Nephron progenitor cell (in vitro differentiated cells): ENCODE measurements at places on chromosomes 12 and 14.

GRCh38 chr12:117986705-117987469 lies 18.1 kb upstream of the KSR2 start:
- no peak for DNase-seq

- no peak for DNase-seq
Measured at GRCh38 chr12:69653703-69654102, 43.0 kb upstream of the LRRC10 start.

- DNase-seq = no peak
Measured at GRCh38 chr12:92088805-92089204, 56.8 kb downstream of the BTG1 start.

DNA sequence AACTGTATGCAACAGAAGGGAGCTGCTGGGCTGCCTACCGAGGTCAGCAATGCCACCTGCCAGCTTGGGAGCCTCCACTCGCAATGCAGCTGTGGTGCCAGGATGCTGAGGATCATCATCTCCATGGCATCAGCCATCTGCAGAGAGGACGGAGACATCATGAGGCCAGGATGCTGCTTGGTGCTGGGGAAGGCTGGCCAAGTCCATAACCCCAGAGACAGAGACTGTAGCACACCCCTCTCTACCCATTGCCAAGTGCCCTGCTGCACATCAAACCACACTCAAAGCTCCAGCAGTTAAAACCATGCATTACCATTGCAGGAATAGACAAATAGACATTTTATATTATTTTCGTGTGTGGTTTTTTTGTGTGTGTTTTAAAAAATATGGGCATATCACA lies 43.5 kb downstream of the SVOP start:
- no peak for DNase-seq

DNA sequence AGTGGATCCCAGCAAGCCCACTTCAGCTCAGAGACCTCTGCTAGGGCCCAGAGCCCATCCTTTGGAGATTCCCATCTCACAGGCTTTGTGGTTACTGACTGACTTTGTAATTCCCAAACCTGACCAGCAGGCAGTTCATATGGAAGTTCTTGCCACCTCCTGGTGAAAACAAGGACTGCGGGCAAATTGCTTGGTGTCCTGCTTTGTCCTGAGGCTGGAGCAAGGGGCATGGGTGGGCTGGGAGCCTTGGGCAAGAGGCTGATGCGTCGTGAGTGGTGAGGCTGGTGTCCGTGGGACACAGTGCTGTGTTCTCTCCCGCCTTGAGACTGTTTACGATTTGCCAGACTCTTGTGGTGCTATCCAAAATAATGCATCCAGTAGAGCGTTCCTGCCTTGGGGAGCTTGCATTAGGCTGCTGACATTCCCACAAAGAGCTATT lies 91.0 kb downstream of the LRRC74A start:
- peak; percentile 67 for DNase-seq

DNA sequence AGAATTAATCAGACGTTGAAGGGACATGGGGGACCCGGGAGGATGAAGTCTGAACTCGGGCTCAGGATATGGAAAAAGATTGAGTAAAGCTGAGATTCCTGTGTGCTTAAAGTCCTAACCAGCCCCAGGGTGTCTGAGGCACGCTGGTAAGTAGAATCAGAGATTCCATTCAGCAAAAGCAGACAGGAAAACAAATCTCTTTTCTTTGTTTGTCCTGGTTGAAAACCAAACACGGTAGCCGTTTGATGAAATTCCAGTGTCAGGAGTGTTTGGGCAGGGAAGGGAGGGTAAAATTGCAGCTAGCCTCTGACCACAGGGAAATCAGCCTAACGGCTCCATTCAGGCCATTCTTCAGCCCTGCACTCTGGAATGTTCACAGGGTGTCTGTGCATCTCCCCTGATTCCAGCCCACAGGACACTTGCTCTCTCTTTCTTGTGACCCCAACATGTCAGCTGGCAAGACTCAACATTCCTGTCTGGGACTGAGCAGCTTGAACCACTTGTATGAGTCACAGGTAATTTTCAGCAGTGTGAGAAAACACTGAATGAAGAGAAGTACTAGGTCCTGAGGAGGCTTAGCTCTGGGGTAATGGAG lies 31.0 kb downstream of the NINJ2 start:
- no peak for DNase-seq

DNA sequence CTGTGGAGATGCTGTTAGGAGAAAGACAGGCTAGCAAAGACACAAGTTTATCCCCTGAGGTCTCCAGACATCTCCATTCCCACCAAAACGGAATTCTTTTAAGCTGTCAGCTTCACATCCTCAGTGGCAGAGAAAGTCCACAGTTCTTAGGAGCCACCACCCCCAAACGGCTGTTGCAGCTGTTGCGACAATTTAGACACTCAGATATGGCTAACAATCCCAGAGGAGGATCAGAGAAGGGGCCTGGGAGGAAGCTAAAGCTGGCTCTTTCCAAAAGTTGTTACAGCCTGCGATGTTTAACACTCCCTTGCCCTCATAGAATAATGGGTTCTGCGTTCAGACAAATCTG lies 1.9 kb upstream of the ATP5MC2 start:
- DNase-seq = no peak

GRCh38 chr14:56805201-56805991 lies 4.9 kb downstream of the OTX2 start:
- no peak for DNase-seq

DNA sequence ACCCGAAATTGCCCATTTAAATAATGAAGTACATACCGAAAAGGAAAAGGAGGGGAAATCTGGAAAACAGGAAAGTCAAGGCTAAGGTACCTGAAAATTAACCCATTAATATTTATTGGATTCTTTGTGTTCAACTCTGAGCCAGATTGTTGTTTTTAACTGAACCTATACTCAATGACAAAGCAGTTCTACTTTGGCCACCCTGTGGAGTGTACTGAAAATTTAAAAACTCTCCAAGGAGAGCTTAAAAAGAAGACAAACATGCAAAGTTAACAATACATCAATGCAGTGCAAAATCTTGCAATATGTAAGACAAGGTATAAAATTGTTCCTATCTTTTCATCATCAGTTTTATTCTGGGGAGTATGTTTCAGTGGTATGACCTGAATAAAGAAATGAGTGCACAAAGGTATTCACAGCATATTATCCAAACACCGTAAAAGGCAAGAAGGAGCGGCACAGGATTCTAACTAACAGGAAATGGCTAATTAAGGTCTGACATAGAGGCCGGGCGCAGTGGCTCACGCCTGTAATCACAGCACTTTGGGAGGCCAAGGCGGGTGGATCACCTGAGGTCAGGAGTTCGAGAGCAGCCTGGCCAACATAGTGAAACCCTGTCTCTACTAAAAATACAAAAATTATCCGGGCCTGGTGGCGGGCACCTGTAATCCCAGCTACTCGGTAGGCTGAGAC lies 1.7 kb downstream of the USP44 start:
- DNase-seq = no peak

DNA sequence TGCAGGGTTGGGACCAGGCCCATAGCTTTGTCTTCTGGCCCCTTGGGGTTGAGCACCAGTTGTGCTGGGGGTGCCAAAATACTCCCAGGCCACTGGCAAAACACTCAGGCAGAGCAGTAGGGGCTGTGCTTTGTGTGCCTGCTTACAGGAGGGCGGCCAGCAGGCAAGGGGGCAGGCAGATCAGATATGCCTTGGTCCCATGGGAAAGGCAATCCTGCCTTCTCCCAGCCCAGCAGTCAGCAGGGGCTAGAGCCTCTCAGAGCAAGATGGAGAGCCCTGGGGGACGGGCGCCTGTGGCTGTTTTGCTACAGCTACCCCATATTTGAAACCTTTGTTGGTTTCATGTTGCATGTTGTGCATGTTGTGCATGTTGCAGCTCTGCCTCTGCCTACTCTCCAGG lies 36.2 kb upstream of the TMX1 start:
- no peak for DNase-seq
